SHP77 treated with DMSO at 0.1 percent for 48 hours (cell line): ENCODE measurements at places on chromosomes 13 and 19.

DNA sequence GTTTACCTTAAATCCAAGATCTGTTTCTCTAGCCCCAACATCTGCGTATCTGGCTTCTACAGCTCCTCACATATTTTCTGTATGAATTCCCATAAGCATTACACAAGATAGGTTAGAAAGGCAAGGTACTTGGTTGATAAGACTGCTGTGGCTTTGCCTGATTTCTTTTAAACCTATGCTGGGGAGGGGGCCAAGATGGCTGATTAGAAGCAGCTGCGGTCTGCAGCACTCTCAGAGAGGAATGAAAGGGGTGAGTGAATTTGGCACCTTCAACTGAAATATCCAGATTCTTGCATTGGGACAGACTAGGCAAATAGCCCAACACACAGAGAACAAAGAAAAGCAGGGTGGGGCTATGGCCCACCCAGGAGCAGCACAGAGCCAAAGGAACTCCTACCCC, 12.2 kb upstream of the DLEU7 start:
- DNase-seq, result no peak

- no peak for DNase-seq
Measured at GRCh38 chr13:48492096-48492440, 40.8 kb downstream of the RCBTB2 start.

DNA sequence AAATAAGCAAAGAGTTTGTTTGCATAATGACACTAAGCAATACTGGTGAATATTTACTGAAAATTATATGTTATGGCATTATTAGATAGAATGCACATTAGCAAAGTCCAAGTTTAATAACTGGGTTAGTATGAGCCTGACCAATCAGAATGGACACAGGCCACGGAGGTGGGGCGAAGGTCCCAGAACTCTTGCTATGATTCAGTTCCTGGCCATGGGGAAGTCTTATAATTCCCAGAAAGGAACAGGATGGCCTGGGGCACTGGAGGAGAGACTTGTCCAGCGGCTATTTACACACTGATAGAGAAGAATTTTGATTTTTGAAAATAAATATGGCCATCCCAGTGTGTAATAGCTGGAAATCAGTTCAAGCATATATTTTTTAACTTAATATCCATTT, 372.0 kb downstream of the EFNB2 start:
- no peak for DNase-seq

DNA sequence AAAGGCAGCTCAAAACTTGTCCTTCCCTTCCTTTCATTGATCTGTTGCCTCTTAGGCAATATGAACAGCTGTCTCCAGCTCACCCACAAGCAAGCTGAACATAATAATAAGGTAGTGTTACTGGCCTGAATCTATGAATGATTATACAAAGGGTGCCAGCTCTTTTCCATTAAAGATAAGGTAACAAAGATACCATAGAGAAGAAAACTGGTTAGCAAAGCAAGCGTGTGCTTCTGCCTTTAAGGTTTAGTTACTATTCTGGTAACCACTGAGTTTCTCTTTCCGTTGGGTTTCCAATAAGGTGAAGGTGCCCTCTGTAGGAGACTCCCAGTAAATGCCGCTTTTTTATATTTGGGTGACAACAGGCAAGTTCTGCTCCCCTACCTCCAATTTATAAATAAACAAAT, 12.1 kb upstream of the DACH1 start:
- DNase-seq, result peak; percentile 48

DNA sequence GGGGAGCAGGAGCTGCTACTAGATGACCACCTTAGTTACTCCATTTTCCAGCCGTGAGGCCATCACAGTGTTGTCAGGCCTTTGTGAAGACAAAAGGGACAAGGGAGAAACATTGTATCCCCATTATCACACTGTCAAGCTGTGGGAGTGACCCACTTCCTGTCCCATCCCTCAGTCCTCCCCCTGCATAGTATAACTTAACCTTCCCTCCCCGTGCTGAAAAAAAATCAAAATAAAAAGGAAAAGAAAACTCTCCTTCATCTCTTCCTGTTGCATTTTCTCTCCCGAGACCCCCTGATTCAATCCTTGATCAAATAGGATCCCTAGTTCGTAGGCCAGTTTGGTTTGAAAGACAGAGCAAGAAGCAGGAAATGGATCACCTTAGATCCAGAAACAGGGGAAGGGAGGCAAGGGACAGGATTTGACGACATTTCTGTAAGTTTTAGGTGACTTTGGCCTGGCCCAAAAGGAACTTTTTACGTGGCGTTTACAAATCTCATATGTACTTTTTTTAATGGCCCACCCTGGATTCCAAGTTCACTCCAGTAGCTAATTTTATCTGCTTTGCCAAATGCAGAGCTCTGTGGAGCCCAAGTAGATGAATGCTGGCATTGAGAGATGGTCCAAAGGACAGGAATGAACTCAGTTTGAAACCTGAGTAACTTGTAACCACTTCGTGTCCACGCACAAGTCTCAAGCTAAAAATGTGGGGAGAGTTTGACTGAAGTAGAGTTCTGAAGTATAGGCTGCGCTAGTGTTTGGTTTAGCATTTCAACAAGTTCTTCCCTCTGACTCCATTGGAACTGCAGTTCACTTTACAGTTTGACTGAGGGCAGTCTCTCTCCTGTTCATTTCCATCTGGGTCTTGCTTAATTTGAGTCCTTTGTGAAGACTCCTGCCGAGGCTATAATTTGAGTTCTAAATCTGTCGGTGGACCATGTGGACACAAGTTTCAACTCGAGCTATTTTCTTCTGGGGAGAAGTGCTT, 16.6 kb upstream of the GATAD2A start:
- DNase-seq, result no peak

GRCh38 chr13:23547000-23547590, 23.1 kb upstream of the TNFRSF19 start:
- no peak for DNase-seq

DNA sequence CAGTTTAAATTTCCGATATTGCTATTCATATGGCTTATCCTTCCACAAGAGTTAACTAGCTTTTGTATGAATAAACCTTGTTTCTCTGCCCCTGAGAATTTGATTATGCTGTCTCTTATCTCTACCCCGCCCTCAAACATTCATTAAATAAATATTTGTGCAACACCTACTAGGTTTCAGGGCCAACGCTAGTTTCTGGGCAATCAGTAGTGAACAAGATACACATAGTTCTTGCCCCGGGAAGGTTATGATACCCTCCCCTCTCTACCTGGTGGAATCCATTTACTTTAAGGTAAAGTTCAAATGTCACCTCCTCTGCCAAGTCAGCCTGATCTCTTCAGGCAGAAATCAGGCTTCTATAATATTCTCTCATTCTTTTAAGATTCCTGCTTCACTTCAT, 16.6 kb upstream of the USP12 start:
- no peak for DNase-seq

DNA sequence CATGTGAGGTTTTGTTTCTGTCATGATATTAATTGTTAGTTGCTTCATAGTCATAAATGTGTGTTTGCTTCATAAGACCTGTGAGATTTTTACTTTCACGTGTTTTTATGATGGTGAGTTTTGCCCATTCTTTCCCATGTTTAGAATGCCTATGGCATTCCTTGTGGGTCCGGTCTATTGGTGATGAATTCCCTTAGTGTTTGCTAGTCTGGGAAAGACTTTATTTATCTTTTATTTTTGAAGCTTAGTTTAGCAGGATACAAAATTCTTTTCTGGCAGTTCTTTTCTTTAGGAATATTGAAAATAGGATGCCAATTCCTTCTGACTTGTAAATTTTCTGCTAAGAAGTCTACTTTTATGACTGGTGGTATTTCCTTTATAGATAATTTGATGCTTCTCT, 332.7 kb downstream of the OXGR1 start:
- DNase-seq, result no peak

- no peak for DNase-seq
Measured at GRCh38 chr19:56827708-56828107, 12.8 kb downstream of the PEG3 start.

- no peak for DNase-seq
Measured at GRCh38 chr13:21632196-21632595, 28.2 kb upstream of the MICU2 start.

- peak; percentile 65 for DNase-seq
Measured at GRCh38 chr13:21297914-21298831, 121.7 kb downstream of the MRPL57 start.

DNA sequence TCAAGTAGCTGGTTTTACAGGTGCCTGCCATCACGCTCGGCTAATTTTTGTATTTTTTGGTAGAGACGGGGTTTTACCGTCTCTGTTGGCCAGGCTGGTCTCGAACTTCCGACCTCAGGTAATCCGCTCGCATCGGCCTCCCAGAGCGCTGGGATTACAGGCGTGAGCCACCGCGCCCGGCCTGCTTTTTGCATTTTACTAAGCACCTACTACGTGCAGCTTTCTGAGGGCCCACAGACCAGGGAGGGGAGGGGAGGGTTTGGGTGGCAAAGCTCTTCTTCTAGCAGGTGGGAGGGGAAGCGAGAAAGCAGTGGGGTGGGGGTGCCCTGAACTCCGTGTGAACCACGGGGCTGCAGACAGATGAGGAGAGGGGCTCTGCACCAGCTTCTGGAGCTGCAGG, 15.0 kb downstream of the PALM start:
- no peak for DNase-seq

GRCh38 chr13:34466301-34466700, 475.8 kb upstream of the NBEA start:
- DNase-seq, result no peak

GRCh38 chr19:49231389-49231788, 73.8 kb downstream of the TRPM4 start:
- no peak for DNase-seq

DNA sequence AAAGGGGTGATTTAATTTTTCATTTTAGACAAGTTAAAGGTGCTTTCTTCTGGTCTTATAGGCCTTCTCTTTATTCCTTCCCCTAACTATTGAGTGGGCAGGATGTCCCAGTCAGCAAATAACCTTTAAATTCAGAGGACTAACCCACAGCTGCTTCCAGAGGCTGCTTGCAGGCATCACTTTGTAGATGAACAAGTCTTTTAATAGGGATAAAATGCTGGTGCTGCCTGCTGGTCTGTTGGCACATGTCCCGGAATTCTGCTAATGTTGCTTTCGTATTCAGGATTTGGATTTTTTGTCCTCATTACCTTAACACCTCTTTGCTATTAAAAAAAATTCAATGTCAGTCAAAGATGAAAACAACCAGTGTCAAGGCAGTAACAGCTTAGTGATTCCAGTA, 132.7 kb upstream of the KL start:
- peak; percentile 73 for DNase-seq

- DNase-seq, result no peak
Measured at GRCh38 chr19:51399231-51399630, 8.8 kb upstream of the C19orf84 start.

DNA sequence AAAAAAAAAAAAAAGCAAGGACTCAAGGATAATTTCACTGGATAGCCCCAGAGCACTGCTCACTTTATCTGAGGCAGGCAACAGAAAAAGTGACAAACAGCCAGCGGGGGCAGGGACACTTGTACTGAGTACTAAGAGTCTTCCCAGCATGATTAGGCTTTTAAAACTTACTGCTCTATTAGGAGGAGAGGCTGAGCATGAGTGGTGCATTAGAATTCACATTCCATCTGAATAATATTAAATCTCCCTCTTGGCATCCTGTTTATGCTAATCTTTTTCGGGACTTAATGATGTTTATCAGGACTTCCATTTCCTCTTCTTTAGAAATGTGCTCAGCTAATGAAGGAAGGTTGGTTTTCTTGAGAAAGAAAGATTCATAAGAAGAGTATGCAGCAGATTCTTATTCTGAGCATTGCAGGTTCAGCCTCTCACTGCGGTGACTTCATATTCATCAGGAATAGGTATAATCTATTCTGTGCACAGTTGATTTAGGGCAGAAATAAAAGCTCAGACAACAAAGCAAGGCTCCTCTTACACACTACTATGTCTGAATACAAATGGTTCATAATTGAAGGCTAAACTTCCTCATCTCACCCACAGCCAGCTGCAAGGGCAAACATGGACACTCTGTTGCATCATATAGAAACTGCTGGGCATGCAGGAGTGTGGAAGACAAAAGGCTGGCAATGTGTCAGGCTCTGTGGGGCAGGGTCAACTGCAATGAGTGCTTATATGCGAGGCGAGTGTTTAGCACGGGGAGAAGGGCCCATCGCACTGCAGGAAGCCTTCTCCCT, 107.0 kb downstream of the KL start:
- no peak for DNase-seq

- no peak for DNase-seq
Measured at GRCh38 chr19:50547385-50548190, 20.6 kb downstream of the LRRC4B start.

DNA sequence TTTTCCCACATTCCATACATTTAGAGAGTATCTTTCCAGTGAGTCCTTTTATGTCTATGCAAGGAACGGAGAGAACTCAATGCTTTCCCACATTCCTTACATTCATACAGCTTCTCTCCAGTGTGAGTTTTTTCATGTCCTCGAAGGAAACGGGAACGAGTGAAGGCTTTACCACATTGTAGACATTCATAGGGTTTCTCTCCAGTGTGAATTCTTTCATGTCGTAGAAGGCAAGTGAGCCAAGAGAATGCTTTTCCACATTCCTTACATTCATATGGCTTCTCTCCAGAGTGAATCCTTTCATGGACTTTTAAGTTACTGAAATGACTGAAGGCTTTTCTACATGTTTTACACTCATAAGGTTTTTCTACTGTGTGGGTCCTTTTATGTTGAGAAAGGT, 17.1 kb downstream of the ZNF823 start:
- no peak for DNase-seq

DNA sequence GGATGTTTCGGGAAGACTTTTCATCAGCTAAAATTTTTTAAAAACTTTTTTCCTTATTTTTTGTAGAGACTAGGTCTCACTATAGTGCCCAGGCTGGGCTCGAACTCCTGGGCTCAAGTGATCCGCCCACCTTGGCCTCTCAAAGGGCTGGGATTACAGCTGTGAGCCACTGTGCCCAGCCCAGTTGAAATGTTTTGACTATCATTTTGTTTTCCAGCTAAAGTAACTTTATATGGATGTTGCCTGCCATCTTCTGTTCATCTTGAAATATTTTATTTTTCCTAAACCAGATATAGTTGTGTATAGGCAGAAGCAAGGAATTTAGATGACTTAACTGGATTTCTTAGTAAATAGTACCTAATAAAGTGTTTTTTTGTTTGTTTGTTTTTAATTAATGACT, 7.0 kb downstream of the CAB39L start:
- DNase-seq, result no peak

- DNase-seq, result no peak
Measured at GRCh38 chr13:35714121-35714520, 237.6 kb upstream of the MAB21L1 start.

GRCh38 chr13:28339419-28339818, 155.5 kb downstream of the FLT1 start:
- DNase-seq, result no peak

- DNase-seq, result no peak
Measured at GRCh38 chr19:19651076-19651475, 7.6 kb upstream of the GMIP start.

GRCh38 chr13:91153372-91153771, 194.1 kb upstream of the MIR17HG start:
- DNase-seq, result no peak

- no peak for DNase-seq
Measured at GRCh38 chr13:25867038-25867437, 184.8 kb downstream of the SHISA2 start.

- no peak for DNase-seq
Measured at GRCh38 chr19:13866463-13867046, 10.4 kb upstream of the NANOS3 start.

- no peak for DNase-seq
Measured at GRCh38 chr19:36686365-36687213, 823 bp upstream of the ZNF567 start.

GRCh38 chr13:37412241-37412921, 186.2 kb downstream of the POSTN start:
- no peak for DNase-seq

GRCh38 chr13:90591260-90591926, 756.1 kb upstream of the MIR17HG start:
- no peak for DNase-seq
